ENCODE measurements at places on chromosomes 4 and X.
A peak's percentile ranks its signal among the peaks of the same experiment; 100 is the strongest.

- no peak for DNase-seq
These were observed 118.5 kb upstream of the ANK2 start for GRCh38 chr4:112931001-112931400.

DNA sequence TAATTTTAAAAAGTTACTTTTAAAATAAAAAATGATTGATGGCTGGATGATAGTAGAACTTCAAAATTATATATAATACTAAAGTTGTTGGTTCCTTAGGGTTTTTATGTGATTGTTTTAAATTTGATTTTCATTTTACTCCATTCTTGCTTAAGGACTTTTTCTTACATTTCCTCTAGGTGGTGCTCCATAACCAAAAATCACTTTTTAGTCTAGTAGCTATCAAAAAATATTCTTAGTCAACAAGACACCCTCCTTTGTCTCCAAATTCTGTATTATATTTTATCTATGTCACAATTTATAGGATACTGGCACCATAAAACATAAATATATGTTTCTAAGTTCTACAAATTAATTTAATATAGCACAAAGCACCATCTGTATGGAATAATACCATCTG is 67.2 kb upstream of the BRWD3 start:
- DNase-seq: peak; percentile 12

DNA sequence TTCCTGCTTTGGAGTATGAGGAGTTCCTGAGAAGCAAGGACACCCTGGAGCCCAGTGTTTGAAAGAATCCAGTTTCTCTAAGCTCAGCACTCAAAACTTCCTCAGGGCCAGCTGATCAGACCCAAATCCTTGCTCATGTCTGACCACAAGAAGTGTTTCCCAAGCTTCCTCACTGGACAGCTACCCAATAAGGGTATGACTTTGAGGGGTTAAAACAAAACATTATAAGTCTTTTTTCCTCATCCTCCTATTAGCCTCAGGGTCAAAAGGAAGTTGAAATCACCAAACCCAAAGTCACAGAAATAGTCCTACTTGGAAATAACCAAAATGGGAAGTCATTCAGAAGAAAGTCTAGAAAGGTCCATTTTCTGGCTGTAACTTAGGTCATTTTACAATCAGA is 13.7 kb downstream of the ZBTB33 start:
- DNase-seq: no peak

- DNase-seq: no peak
These were observed 636.6 kb downstream of the FAT4 start for GRCh38 chr4:125951261-125951887.

DNA sequence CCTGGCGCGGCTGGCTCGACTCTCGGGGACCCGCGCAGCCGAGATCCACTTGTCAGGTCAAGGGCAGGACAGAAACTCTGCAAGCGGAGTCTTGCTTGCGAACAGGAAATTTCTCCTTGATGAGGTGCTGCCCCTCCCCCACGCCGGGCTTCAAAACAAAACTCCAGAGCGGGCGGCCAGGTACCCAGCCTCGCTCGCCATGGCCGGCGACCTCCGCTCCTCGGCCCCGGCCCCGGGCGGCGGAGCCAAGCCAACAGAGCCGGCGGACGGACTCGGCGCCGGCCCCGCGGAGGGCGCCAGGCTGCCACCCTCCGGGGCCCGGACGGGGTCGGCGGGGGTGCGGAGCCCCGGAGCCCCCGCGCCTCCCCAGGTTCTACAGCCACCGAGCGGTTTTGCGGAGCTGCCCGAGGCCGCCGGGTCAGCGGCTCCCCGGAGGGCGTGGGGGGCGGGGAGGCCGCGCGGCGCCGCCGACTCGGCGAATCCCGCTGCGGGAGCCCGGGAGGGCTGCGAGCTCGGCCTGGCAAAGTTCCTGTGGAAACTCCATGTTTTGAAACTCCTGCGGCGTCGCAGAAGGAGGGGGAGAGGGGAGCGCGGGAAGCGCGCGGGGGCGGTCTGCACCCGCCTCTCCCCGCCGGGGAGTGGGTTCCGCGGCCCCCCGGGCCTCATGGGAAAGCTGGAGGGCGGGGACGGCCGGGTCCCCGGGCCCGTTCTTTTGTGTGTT is 11.7 kb upstream of the BCOR start:
- no peak for DNase-seq

DNA sequence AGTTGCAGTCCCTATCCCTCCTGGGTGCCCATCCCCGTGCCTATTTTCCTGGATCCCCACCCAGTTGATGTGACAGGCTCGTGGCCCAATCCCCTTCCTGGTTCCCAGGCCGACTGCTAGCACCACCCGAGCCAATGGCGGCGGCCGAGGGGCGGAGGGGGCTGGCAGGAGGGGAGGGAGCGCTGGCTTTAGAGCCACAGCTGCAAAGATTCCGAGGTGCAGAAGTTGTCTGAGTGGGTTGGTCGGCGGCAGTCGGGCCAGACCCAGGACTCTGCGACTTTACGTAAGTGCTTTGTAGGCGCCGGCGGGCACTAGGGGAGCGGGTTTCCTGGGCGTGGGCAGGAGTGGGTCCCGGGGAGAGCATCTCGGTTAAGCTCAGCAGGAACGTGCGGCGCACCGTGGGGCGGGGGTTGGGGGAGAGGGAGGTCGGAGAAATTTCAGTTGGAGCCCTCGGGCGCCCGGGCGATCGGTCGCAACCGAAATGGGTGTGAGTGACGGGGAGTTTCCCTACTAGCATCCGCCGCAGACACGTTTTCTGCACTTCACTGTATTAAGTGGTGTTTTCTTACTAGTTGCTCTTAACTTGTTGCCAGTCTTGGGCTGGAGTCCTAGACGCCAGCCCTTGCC is at the start of gene PLS3:
Gene PLS3 (plus strand): TSS at position 197 of the 627 bp plus-strand sequence. CDS start 49,077 bp downstream, outside the sequence.
- DNase-seq: no peak

- DNase-seq: no peak
These were observed 91.8 kb downstream of the CHM start for GRCh38 chrX:85955510-85955909.

- DNase-seq: no peak
These were observed 91.6 kb downstream of the AREG start for GRCh38 chr4:74536557-74536956.

DNA sequence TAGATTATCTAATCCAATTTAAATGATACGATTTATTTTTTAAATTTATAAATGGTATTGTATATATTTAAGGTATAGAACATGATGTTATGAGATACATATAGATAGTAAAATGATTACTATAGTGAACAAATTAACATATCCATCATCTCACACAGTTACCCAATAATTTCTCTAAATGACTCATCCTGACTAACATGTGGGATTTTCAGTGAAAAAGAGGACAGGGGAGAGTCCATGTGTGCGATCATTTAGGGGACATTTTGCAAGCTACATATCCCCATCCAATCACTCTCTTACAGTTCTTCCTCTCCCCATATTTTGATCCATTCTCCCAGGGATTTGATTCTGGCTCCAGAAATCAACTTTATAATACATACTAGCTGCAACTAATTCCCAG is 88.2 kb downstream of the ABCB7 start:
- no peak for DNase-seq

DNA sequence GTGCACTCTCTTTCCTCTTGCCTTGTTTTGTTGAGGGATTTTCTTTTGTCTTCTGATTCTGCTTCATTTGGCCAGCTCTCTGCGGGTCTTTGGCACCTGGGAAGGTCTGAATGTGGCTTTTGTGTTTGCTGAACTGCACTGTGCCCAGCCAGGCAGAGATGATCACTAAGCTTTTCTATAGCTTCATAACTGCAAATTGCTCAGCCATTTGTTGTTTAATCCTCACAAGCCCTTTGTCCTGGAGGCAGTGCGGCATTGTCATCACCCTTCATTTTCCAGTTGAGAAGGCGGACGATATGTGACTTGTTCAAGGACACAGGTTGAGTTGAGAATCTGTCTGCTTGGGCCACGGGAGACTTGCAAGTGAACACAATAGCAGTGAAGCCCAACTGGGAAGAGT is 46.0 kb upstream of the SFRP2 start:
- no peak for DNase-seq

- DNase-seq: no peak
These were observed 9.2 kb downstream of the TMEM156 start for GRCh38 chr4:39023059-39023458.

- DNase-seq: no peak
These were observed 58.3 kb downstream of the PCGF3 start for GRCh38 chr4:763922-764321.

GRCh38 chr4:55866290-55866907 is 13.0 kb downstream of the EXOC1 start:
- DNase-seq: no peak

DNA sequence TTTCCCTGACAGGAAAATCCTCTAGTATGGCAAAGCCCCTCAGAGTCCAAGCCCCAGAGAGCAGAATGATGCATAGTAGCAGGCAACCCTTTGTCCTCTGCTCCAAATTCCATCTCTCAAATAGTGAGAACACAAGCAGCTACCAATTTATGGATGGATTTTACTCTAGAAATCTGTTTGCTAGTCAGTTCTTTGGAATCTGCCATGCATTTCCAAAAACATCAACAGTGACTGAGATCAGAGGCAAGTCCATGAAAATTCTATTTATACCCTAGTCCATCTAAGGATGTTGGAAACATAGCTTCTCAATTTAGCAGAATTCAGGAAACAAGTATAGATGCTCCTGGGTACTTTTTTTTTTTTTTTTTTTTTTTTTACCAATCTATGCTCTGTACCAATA is 10.0 kb upstream of the CC2D2A start:
- no peak for DNase-seq

DNA sequence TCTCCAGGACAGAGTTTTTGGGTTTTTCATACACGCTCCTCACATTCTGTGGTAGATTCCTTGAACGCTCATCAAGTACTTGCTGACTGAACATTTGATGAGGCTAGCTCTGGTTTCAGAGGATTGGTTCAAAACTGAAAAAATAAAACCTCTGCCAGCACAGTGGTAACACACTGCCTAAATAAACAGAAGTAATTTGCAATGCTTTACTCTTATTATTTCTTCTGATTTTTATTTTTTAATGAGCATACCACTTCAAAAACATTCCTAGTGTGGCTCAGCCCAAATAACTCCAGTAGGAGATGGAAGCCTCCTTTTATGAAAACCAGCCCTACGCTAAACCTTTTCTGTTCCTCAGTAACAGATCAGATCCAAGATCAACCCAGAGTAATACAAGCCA is 72.0 kb upstream of the INTU start:
- no peak for DNase-seq

DNA sequence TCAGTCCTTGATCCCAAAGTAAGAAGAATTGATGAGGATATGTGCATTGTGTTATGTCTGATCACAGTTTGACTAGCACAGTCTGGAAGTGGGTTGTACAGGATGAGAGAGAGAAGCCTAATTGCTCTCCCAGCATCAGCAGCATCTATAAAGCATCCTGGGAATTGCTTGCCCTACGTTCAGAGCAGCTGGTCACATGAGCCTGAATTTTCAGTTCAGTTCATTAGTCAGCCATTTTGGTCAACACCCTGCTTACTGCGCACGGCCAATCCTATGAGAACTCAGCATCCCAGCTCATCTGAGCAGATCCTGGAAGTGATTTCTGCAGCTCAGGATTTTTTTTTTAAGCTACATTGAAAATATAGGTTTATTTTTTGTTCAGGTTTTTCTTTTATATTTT is at the start of gene RUFY3:
Gene RUFY3 (plus strand): TSS at position 218 of the 400 bp plus-strand sequence. CDS start 610 bp downstream, outside the sequence.
- DNase-seq: no peak

DNA sequence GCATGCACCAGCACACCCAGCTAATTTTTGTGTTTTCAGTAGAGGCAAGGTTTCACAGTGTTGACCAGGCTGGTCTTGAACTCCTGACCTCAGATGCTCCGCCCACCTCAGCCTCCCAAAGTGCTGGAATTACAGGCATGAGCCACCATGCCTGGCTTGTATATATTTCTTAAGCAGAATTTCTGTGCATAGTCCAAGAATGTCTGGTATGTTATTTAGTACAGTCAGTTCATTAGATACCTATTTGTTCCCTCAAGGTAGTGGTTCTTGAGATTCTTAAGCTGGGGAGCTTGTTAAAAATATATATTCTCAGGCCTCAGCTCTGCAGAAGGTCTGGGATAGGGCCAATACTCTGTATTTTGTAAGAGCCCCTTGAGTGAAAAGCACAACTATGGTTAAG is 4.6 kb upstream of the SERTM2 start:
- DNase-seq: no peak

- peak; percentile 4 for DNase-seq
These were observed 132.1 kb downstream of the DIPK2B start for GRCh38 chrX:45068569-45068968.

- DNase-seq: no peak
These were observed 43.7 kb upstream of the TMSB15B start for GRCh38 chrX:103918571-103919269.

DNA sequence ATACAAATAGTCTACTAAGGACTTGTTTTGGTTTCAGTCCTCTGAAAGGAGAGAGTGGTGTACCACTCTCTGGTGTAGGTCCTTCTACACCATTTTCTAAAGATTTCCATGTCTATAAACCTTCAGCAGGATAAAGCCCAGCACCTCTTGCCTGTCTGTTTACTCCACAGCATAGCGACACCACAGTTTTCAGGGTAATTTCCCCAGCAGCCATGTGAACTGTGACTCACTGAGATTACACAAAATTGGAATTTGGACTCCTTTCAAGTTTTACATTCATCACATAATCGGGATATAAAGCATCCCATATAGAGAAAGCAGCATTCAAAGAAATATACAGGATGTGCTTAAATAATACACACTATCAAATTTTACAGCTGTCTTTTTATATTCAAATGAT is 229.6 kb downstream of the PRDM5 start:
- no peak for DNase-seq

DNA sequence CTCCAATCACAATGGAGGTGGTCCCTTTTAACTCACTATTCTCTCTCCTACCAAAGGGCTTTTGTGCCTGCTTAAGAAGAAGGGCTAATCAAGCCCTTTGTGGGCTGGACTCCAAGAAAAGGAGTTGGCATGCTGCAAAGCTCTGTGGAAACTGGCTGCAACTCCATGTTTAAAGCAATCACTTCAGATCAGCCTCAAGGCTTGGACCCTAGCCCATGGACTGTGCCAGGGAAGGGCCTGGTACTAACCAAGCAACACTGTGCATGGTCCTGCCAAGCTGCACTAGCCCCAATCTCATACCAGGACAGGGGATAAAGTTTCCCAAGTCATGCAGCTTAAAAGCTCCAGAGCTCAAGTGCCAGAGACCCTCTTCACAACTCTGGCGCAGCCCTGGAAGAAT is 86.7 kb downstream of the ATP8A1 start:
- no peak for DNase-seq

- no peak for DNase-seq
These were observed 45.2 kb downstream of the PRSS12 start for GRCh38 chr4:118307643-118308042.

Measured in hematopoietic multipotent progenitor cell treated with erythropoietin and hydrocortisone succinate and interleukin-3 and kit ligand, for 15 days (in vitro differentiated cells).